Activated CD4-positive, alpha-beta T cell treated with anti-CD3 and anti-CD28 coated beads for 36 hours (primary cell): ENCODE measurements at places on chromosomes 5 and 9. TPM values are rescaled to one million over a fixed set of nuclear protein-coding genes. Genes with fewer than 3 reads are reported as not detected.

GRCh38 chr5:88888848-88889188 is 5.8 kb upstream of the MEF2C start:
- H3K36me3 ChIP-seq = no peaks in the 10 kb centered on the region
- no peak overlapping the region for H3K4me3 ChIP-seq
- peaks cover 13% of the 10 kb centered on the region for H3K4me1 ChIP-seq
- no peak overlapping the region for H3K27ac ChIP-seq
- no peak for DNase-seq
- H3K27me3 ChIP-seq = peaks cover 55% of the 10 kb centered on the region

GRCh38 chr5:120463991-120464626 is at the start of gene PRR16:
Gene PRR16, plus strand, starts transcription at chr5:120464300.
- DNase-seq = peak; percentile 42
- H3K4me1 ChIP-seq = peaks cover 3% of the 10 kb centered on the region
- H3K36me3 ChIP-seq = no peaks in the 10 kb centered on the region
- peaks cover 41% of the 10 kb centered on the region for H3K27me3 ChIP-seq
- peak within 1 kb of the TSS; percentile 35 for H3K4me3 ChIP-seq

GRCh38 chr5:125179612-125180011 is 433.2 kb upstream of the ZNF608 start:
- H3K4me1 ChIP-seq = no peaks in the 10 kb centered on the region
- H3K36me3 ChIP-seq = no peaks in the 10 kb centered on the region
- no peaks in the 10 kb centered on the region for H3K27me3 ChIP-seq
- no peak for DNase-seq
- no peak overlapping the region for H3K27ac ChIP-seq

DNA sequence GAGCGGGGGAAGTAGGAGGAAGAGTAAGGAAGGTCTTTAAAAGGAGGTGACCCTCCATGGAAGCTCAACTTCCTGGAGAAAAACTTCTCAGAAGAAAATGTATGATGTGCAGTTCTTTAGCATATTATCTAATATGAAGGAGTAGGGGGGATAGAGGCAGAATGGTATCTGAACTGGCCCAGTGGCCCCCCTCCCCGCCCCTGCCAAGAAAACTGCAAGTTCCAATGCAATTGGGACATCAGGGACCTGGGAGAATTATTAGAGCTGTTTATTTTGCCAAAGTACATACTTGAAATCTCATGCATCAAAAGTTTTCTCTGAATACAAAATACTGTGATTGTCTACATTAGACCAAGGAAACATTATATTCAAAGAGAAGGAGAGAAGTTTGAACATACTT is 40.6 kb upstream of the GAS1 start:
- H3K4me3 ChIP-seq = no peak overlapping the region
- H3K36me3 ChIP-seq = no peaks in the 10 kb centered on the region
- no peak for DNase-seq
- no peak overlapping the region for H3K27ac ChIP-seq
- no peaks in the 10 kb centered on the region for H3K4me1 ChIP-seq
- peaks cover 17% of the 10 kb centered on the region for H3K27me3 ChIP-seq

DNA sequence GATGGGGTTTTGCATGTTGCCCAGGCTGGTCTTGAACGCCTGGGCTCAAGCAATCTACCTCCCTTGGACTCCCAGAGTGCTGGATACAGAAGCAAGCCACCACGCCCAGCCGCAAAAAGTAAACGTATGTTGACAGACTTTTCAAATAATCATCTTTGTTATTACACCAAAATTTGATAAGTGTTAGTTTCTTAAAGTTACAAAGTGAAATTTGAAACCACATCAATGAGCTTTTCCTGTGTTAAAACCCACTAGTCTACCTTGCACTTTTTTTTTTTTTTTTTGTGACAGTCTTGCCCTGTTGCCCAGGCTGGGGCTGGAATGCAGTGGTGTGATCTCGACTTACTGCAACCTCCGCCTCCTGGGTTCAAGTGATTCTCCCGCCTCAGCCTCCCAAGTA is 29.9 kb downstream of the SPACA9 start:
- H3K4me3 ChIP-seq = no peak overlapping the region
- no peak for DNase-seq
- H3K36me3 ChIP-seq = peaks cover 15% of the 10 kb centered on the region
- H3K27me3 ChIP-seq = no peaks in the 10 kb centered on the region
- H3K27ac ChIP-seq = no peak overlapping the region
- peaks cover 13% of the 10 kb centered on the region for H3K4me1 ChIP-seq

DNA sequence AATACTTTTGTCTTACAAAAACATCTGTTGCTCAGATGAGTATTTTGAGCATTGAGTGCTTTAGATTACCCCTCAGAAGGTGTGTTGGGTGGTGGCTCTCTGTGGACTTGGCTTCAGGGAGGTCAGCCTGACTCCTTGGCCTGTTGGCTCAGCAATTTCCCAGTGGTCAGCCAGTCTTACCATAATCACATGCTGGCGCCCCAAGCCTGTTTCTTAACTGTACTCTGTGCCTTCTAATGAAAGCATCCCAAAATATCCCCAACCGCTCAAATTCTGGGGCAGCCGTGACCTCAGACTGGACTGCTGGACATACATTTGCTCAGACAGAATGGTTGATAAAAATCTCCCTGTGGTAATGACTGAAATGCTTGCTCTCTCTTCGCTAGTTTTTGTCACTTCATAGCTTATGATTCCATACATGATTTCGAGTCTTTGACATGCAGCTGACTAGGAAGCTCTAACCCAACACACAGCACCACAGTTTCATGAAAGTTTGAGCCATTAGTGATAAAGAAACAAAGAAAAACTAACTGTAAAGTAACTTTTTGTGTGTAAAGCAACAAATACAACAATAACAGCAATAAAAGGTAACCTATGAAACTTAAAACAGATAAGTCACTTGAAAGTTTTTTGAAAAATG is 562.2 kb upstream of the MEF2C start:
- no peaks in the 10 kb centered on the region for H3K27me3 ChIP-seq
- no peaks in the 10 kb centered on the region for H3K4me1 ChIP-seq
- no peak overlapping the region for H3K4me3 ChIP-seq
- no peak for DNase-seq

DNA sequence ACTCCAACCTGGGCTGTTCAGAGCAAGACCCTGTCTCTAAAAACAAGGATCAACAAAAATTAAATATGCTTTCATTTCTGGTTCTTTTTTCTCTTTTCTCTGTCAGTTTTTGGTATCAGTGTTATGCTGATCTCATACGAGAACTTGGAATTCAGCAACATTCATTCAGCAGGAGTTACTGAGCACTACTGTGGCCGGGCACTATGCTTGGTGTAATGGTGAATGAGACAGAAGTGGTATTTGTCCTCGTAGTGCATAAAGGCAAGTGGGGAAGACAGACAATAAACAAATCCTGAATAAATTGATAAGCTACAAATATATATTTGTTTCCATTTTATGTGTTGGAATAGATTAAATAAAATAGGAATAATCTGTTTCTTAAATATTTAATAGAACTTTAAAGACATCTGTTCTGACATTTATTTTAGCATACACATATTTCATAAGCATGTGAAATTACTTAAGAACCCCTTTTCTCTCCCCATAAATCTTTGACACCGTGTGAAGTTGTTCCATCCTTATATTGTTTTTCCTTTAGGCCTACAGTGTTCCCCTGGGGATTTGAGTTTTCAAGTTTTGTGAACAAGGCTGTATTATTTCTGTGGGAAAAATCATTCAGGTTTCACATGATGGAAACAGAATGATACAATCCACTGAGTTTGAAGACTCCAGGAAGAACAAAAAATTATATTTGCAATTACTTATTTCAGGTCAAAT is 24.6 kb downstream of the UBAP1 start:
- no peaks in the 10 kb centered on the region for H3K27me3 ChIP-seq
- peaks cover 30% of the 10 kb centered on the region for H3K4me1 ChIP-seq
- H3K27ac ChIP-seq = no peak overlapping the region
- H3K4me3 ChIP-seq = no peak overlapping the region
- DNase-seq = no peak

GRCh38 chr5:112116371-112116770 is 302.7 kb downstream of the EPB41L4A start:
- H3K27ac ChIP-seq = no peak overlapping the region
- no peak overlapping the region for H3K4me3 ChIP-seq
- H3K27me3 ChIP-seq = peaks cover 16% of the 10 kb centered on the region
- no peaks in the 10 kb centered on the region for H3K36me3 ChIP-seq

- no peak overlapping the region for H3K4me3 ChIP-seq
- H3K4me1 ChIP-seq = no peaks in the 10 kb centered on the region
- H3K27ac ChIP-seq = no peak overlapping the region
- no peak for DNase-seq
- no peaks in the 10 kb centered on the region for H3K36me3 ChIP-seq
These were observed 707.1 kb downstream of the EFNA5 start for GRCh38 chr5:106963630-106964029.

GRCh38 chr5:149886060-149886459 is 58.5 kb downstream of the PDE6A start:
- no peaks in the 10 kb centered on the region for H3K4me1 ChIP-seq
- no peak overlapping the region for H3K27ac ChIP-seq

- H3K27me3 ChIP-seq = no peaks in the 10 kb centered on the region
- H3K27ac ChIP-seq = no peak overlapping the region
These were observed 298.5 kb upstream of the CDH18 start for GRCh38 chr5:20286512-20286911.

DNA sequence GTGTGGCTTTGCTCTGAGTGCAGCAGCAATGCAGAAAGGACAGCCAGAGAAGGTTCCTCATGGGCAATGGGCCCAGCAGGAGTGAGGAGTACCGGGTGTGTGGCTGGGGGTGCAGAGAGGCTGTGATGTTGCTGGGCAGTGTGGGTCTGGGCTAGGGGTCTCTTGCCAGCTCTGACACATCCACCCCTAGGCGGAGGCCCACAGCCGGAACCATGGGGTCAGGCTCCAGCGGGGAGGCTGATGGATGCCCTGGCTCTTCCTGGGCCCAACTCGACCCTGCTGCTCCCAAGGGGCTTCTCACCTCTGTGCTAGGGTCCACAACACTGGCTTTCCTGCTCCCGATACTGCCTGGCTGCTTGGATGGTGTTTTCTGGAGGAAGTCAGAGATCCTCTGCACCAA is 19.9 kb downstream of the TBC1D9B start:
- H3K27ac ChIP-seq = no peak overlapping the region
- no peaks in the 10 kb centered on the region for H3K27me3 ChIP-seq
- H3K4me3 ChIP-seq = no peak overlapping the region
- no peak for DNase-seq
- H3K36me3 ChIP-seq = peaks cover 60% of the 10 kb centered on the region
- no peaks in the 10 kb centered on the region for H3K4me1 ChIP-seq

- H3K27ac ChIP-seq = no peak overlapping the region
- H3K4me3 ChIP-seq = no peak overlapping the region
These were observed 421.7 kb downstream of the CDK5RAP2 start for GRCh38 chr9:120158221-120158620.

DNA sequence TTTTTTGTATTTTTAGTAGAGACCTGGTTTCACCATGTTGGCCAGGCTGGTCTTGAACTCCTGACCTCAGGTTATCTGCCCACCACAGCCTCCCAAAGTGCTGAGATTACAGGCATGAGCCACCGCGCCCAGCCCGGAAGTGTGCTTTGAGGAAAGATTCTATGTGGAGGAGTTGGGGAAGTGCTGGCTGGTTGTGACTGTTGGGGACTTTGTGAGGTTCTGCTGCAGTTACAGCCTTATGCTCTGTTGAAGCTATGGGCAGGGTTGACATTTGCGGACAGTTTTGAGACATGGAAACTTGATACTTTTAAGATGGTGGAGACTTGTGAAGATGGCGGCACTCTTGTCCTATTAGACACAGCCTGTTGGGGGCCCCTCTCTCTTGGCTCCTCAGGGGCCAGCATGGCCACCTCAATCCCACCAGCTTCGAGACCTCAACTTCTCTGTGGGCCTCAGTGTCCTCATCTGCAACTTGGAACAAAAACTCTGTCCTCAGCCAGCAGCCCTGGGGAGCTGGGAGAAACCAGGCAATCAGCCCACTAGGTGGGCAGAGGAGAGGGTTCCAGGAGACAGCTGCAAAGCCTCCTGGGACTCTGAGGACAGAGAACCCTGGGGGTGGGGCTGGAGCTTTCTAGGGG is 24.9 kb downstream of the C9orf50 start:
- no peak overlapping the region for H3K27ac ChIP-seq
- H3K4me3 ChIP-seq = no peak overlapping the region
- no peaks in the 10 kb centered on the region for H3K36me3 ChIP-seq
- DNase-seq = no peak

DNA sequence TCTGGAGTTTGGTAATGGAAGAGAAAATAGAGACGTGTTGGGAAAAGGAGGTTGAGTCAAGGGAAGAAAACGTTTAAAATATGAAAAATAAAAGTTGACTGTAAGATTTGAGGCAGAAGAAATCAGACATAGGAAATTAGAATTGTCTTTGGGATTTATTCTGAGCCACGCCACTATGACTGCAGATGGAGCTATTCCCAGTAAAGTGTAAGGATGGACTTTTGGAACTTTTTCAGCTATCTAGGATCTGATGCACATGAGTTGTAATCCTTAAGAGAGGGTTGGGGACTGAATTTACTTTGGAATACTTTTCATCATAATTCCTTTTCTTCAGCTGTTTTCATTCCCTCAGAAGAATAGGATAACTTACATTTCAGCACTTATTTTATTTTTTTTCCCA is 336.7 kb downstream of the FAM170A start:
- H3K4me1 ChIP-seq = no peaks in the 10 kb centered on the region
- no peak overlapping the region for H3K27ac ChIP-seq
- H3K36me3 ChIP-seq = no peaks in the 10 kb centered on the region
- H3K27me3 ChIP-seq = no peaks in the 10 kb centered on the region
- H3K4me3 ChIP-seq = no peak overlapping the region

GRCh38 chr5:113378959-113379541 is 55.7 kb downstream of the TSSK1B start:
- peak; percentile 75 for DNase-seq
- no peak overlapping the region for H3K27ac ChIP-seq
- H3K27me3 ChIP-seq = peaks cover 15% of the 10 kb centered on the region
- H3K36me3 ChIP-seq = no peaks in the 10 kb centered on the region

The LURAP1L gene
- total RNA-seq = not detected

The GLT6D1 gene
- total RNA-seq = not detected

The PTGER4 gene
- total RNA-seq = 71.7 TPM

The SARDH gene
- total RNA-seq = 7.8 TPM

The TMED7 gene
- total RNA-seq = 36.8 TPM

The GPX8 gene
- total RNA-seq = not detected

The FKTN gene
- total RNA-seq = 12.1 TPM

The PCDHA11 gene
- not detected for total RNA-seq

The ANKRD34B gene
- 0.07 TPM for total RNA-seq

The CWC27 gene
- total RNA-seq = 35.4 TPM

The LCN1 gene
- not detected for total RNA-seq
